ENCODE measurements at places on chromosomes 3 and 15. TPM values are rescaled to one million over a fixed set of nuclear protein-coding genes. Genes with fewer than 3 reads are reported as not detected.

GRCh38 chr15:81113861-81114291 lies 20.2 kb upstream of the CFAP161 start:
- DNase-seq = no peak
- H3K36me3 ChIP-seq = no peaks in the 10 kb centered on the region
- H3K27me3 ChIP-seq = no peaks in the 10 kb centered on the region
- H3K4me1 ChIP-seq = no peaks in the 10 kb centered on the region
- no peak overlapping the region for H3K4me3 ChIP-seq

DNA sequence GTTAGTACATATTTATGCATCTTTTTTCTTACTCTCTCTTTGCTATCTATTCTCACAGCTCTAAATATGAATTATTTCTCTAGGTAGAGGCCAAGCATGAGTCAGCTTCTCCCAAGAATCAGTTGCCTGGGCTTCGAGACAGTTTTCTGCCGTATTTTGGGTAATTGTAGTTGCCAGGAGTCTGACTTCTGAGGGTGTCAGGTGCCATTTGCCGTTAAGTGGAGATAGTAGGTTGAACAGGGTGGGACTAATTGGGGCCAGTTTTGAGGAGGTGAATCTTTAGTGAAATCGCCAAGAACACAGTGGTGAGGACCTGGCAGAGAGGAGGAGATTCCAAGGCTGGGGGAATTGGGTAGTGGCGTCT lies 7.8 kb upstream of the NRROS start:
- H3K27me3 ChIP-seq = no peaks in the 10 kb centered on the region
- H3K4me3 ChIP-seq = peak overlapping the region; percentile 74
- peak overlapping the region; percentile 87 for H3K27ac ChIP-seq

ZNF620 gene
- 3.0 TPM for total RNA-seq

PDZRN3 gene
- 71.0 TPM for total RNA-seq
